ENCODE measurements at places on chromosomes 2 and 18.

GRCh38 chr18:58163004-58163590 lies 119.1 kb downstream of the NEDD4L start:
- no peaks in the 10 kb centered on the region for H3K27me3 ChIP-seq
- no peak overlapping the region for H3K27ac ChIP-seq
- no peaks in the 10 kb centered on the region for H3K4me1 ChIP-seq
- no peak for DNase-seq
- no peak overlapping the region for H3K4me3 ChIP-seq

DNA sequence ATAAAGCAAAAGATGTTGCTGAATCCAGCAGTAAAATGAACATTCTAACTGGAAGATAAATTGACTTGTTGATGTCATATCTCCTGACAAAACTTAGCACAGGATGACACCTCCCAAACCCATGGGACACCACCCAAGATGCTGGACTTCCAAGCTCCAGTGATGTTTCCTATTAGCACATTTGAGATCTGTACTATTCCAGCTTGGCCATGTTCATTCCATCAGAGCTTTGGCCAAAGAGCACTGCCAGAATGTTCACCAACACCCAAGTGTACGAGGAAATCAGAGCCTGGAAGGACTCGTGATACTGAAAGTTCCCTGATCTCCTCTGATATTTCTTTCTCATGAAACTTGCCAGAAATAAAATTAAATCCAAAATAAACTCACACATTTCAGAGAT lies 44.7 kb downstream of the PID1 start:
- H3K4me3 ChIP-seq = no peak overlapping the region
- no peak overlapping the region for H3K27ac ChIP-seq
- no peaks in the 10 kb centered on the region for H3K4me1 ChIP-seq

DNA sequence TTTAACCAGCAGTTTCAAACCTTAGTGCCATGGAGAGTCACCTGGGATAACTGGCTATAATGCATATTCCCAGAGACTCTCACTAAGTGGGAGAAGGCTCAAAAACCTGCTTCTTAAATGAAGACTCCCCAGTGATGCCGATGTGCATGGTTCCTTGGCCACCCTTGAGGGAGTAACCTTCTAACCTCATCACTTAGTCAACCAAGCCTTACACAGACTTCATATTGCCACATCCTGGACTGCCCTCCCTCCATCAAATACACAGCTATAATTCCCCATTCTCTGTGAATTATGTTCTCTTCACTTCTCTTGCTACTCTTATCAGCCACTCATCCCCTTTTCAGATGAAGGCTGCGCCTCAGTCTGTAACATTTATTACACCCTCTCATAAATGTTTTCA lies 462.9 kb upstream of the RGPD4 start:
- no peaks in the 10 kb centered on the region for H3K4me1 ChIP-seq
- no peak overlapping the region for H3K4me3 ChIP-seq
- H3K27ac ChIP-seq = no peak overlapping the region
- H3K36me3 ChIP-seq = no peaks in the 10 kb centered on the region

DNA sequence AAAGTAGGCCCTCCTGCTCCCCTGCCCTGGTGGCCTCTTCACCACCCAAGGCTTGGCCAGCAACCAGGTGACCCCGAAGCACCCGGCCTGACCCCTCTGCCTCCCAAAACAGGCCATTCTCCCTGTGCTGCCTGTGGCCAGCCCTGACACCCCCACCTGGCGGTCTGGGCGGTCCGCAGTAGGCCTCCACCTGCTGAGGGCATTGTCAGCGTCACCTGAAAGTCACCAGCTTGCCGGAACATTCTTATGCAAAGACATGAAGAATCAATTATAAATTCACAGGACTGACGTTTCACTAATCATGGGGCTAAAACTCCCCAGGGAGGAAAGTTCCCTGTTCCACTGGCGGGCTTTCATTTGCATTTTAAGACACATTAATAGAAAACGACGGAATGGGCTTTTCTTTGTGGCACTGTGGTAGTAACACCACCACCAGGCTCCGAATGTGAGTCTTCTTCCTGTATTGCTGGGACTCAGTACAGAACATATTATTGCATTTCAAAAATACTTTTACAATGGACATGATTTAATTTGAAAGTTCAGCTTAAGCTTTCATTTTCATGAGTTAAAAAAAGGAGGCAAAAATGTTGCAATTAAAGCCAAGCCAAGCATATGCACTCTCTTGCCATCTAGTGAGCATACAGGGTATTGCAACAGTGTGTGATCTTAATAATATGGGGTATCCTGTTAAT lies 57.4 kb downstream of the ADI1 start:
- no peaks in the 10 kb centered on the region for H3K27me3 ChIP-seq
- no peak overlapping the region for H3K4me3 ChIP-seq
- H3K27ac ChIP-seq = no peak overlapping the region
- H3K4me1 ChIP-seq = no peaks in the 10 kb centered on the region

DNA sequence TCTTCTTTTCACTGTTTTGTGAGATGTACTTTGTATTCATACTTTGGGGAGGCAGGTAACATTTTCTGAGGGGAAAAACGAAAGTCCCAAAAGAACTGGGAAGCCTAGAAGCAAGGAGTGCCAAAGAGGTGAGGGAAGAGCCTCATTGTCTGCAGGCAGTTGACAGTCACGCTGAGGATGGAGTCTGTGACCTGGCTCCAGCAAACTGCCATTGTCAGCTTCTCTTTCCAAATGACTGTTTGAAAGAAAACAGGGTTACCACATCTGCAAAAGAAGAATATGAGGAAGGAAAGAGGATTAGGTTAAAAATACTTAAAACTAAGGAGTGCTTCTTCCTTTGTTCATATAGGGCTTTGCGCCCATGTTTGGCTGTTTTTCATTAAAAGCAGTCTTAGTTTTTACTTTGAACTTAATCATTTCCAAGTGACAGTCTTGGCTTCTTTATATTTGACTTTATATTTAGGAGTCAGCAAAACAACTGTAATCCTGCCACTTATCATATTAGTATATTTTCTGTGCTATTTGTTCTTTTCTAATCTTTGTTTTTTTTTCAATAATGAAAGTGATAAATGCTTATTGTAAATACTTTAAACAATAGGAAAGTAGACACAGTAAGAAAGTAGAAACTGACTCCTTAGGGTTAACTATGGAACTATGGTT lies 35.0 kb downstream of the CERS6 start:
- H3K4me3 ChIP-seq = no peak overlapping the region
- peaks cover 2% of the 10 kb centered on the region for H3K4me1 ChIP-seq
- peak overlapping the region; percentile 19 for H3K27ac ChIP-seq
- H3K27me3 ChIP-seq = no peaks in the 10 kb centered on the region
- peak; percentile 54 for DNase-seq
- no peaks in the 10 kb centered on the region for H3K36me3 ChIP-seq
